ENCODE measurements at places on chromosomes 7 and 10. TPM values are rescaled to one million over a fixed set of nuclear protein-coding genes. Genes with fewer than 3 reads are reported as not detected.

DNA sequence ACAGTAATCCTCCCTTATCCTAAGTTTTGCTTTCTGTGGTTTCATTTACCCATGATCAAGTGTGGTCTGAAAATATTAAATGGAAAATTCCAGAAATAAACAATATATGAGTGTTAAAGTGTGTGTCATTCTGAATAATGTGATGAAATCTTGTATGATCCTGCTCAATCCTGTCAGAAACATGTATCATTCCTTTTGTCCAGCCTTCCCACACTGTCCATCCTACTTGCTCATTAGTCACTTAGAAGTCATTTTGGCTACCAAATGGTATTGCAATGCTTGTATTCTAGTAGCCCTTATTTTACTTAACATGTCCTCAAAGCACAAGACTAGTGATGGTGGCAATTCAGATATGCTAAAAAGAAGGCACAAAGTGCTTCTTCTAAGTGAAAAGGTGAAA lies 1211.2 kb upstream of the SORCS1 start:
- no peak for DNase-seq

Gene CPA5
- total RNA-seq, result not detected

Gene LIPK
- not detected for total RNA-seq

Gene ASAH2
- 0.17 TPM for total RNA-seq

- DNase-seq, result no peak
Observed at GRCh38 chr10:75655791-75656451, 224.5 kb downstream of the LRMDA start.

- no peak for DNase-seq
Observed at GRCh38 chr10:45581216-45581549, 91.4 kb downstream of the ZFAND4 start.

DNA sequence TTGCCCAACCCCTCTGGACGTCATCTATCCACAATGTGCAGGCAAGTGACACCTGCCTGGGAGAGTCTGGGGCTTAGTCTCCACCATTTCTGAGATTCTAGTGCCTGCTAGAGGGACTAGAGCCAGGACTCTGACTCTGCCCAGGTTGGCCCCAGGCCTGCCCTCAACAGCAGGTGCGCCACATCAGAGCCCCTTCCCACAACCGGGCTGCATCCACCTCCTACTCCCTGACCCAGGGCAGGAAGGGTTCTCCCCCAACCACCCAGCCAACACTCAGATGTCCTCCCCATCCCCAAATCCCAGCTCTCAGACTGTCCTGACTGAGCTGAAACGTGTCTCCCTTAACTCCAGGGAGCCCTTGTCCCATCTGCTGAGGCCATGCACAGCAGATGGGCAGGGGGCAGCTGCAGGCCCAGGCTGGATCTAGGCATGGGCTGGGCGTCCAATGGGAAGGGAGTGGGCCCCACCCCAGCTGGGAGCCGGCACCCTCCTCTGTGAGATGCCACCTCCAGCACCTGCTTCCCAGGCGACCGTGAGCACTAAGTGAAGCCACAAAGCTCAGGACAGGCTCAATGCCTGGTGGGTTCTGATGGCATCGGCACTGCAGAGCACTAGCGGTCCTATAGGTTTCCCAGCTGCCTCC lies 49.2 kb downstream of the RASGEF1A start:
- no peak for DNase-seq

Gene RBP3
- total RNA-seq, result 0.06 TPM

Gene TRIL
- total RNA-seq, result 7.9 TPM

Gene OR2A42
- total RNA-seq, result 0.11 TPM

- no peak for DNase-seq
Observed at GRCh38 chr7:151511946-151512345, 7.7 kb downstream of the RHEB start.

Gene HTR7
- 1.7 TPM for total RNA-seq

- no peak for DNase-seq
Observed at GRCh38 chr10:129531969-129532660, 65.1 kb downstream of the MGMT start.

DNA sequence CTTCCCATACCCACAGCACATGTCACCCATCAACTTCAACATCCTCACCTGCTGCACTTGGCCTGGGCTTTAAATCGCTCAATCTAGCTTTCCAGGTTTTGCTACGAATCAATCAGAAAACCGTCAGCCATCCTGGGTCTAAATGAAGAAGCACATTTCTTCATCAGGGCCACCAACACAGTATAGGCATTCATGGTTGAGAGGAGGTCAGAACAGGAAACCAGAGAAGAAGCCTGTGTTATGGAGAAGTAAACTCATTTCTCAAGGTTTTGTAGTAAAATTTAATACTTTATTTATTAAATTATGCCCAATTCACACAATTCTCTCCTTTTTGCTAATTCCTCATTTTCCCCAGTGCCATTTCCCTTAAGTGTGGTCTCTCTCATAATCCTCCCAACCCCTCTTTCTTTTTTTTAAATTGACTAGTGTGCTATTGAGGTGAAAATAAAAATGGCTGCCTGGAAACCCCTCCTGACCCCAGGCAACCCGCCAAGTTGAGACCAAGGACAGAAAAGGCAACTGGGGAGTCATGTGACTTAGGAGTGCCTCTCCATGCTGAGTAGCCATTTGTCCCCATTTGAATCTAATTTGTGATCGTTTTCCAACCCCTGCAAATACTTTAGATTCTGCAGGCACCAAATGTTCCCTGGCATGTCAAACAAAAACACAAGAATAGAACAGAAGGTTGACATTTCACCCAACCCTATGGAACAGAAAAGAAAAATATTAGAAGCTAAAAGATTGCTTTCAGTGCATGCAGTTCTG lies 181.1 kb upstream of the NAMPT start:
- no peak for DNase-seq

GRCh38 chr7:93249491-93250148 lies 17.5 kb downstream of the VPS50 start:
- DNase-seq, result no peak

DNA sequence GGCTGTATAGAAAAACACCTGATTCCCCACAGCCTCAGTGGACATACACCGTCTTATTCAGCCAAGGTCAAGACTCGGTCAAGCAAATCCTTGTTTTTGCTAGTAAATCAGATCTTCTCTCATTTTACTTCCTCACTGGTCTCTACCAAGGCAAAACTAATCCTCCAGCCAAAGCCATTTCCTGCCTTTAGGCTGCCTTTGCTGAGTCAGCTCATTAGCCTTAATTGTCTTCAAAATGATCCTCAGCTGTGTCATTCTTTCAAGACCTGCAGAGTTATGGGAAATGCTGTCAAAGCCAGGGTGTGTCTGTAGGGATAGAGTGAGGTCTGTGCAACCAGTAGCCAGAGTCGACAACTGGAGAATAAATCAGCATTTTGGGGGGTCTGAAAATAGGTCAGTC lies 107.2 kb upstream of the FAM180A start:
- DNase-seq, result no peak

Gene APBB1IP
- 6.2 TPM for total RNA-seq

Gene ZKSCAN5
- 11.0 TPM for total RNA-seq

GRCh38 chr7:74097937-74098614 lies 14.5 kb downstream of the LIMK1 start:
- no peak for DNase-seq

Gene TEX36
- not detected for total RNA-seq

Gene ST8SIA6
- total RNA-seq, result 1.3 TPM

DNA sequence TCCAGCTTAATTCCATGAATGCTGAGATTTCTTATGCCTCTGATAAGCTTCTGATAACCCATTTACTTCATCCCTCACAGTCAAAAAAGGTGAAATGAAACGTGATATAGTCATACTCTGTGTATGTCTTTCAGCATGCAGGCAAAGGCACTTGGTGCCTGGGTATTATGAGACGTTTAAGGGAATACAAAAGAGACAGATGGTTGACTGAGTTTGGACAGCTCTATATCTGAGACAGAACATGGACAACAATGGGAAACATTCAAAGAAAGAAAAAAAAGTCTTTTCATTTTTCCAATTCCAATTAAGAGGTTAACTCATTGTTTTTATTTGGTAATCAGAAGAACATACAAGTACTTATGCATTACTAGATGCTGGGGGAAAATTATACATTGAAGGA lies 96.2 kb downstream of the PPP1R17 start:
- no peak for DNase-seq

Gene UCN3
- total RNA-seq, result not detected

- no peak for DNase-seq
Observed at GRCh38 chr10:132946-133898, 2.0 kb upstream of the ZMYND11 start.

- peak; percentile 77 for DNase-seq
Observed at GRCh38 chr10:83917537-83918506, 221.5 kb upstream of the GHITM start.

Gene UBTD1
- 18.4 TPM for total RNA-seq

Gene OPN1SW
- total RNA-seq, result not detected

Gene TAS2R3
- 2.1 TPM for total RNA-seq

Gene SLC16A12
- 0.83 TPM for total RNA-seq

- DNase-seq, result no peak
Observed at GRCh38 chr10:88147000-88147798, 283.8 kb downstream of the PTEN start.

GRCh38 chr10:13834581-13835286 lies 248.0 kb downstream of the PRPF18 start:
- DNase-seq, result no peak

Gene CXCL12
- 48.6 TPM for total RNA-seq

Gene PILRA
- 7.4 TPM for total RNA-seq

- DNase-seq, result no peak
Observed at GRCh38 chr7:16300361-16300895, 120.9 kb downstream of the CRPPA start.

Gene CDH23
- 18.7 TPM for total RNA-seq

GRCh38 chr10:21326594-21327288 lies 198.7 kb downstream of the SKIDA1 start:
- no peak for DNase-seq

DNA sequence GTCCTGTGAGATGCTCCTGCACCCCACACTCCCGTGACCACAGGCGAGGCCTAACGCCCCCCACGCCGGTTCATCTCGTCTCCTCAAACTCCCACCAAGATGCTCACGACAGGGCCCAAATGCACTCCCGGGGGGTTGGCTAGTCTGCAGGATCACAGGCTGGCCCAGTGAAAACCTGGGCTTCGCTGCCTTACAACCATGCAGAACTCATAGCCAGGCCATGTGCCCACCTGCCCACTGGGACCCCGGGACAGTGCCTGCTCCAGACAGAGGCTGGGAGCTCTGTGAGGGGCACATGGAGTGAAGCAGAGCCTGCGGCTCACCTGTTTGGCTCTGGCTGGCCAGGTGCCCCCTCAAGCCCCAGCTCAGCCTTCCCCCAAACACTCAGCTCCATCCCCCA lies 9.4 kb upstream of the GPER1 start:
- no peak for DNase-seq

Gene PPP1R17
- not detected for total RNA-seq

Gene HOXA3
- total RNA-seq, result 11.4 TPM

DNA sequence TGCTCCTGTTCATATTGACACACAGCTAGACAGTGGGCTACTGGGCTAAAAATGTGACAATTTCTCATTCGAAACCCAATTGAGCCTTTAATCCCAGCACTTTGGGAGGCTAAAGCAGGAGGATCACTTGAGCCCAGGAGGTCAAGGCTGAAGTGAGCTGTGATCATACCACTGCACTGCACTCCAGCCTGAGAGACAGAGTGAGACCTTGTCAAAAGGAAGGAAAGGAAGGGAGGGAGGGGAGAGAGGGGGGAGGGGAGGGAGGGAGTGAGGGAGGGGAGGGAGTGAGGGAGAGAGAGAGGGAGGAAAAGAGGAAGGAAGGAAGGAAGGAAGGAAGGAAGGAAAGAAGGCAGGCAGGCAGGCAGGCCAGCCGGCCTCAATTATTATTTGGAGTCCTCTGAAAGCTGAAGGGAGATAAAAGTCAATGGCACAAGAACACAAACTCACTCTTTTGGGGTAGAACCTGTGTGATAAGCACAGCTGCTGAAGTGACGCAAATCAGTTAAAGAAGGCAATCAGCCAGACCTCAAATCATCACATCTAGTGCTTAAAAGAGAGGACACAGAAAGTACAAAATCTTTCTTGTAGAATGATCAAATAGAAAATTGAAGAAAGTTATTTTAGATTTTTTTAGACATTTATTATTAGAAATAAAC lies 98.1 kb downstream of the CCDC71L start:
- DNase-seq, result no peak

GRCh38 chr7:8605221-8605620 lies 171.8 kb downstream of the NXPH1 start:
- DNase-seq, result no peak

DNA sequence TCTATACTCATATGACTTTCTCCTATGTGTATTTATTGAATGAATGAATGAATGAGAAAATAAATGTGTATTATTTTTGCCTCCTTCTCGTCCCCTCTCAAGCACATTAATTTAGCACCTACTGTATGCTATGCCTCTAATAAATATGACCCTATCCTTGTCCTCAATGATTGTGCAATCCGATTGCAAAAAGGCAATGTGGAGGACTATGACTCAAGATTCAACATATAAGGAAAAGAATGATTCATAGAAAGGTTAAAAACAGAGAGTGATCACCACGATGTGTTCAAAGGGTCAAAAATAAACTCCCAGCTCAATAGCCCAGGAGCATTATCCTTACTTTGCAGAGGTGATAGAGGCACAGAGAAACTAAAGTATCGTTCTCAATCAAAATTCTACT lies 322.8 kb upstream of the SORCS1 start:
- no peak for DNase-seq

- DNase-seq, result no peak
Observed at GRCh38 chr10:89609833-89610346, 35.2 kb downstream of the PANK1 start.

Gene COL28A1
- 17.4 TPM for total RNA-seq

GRCh38 chr10:5670662-5671375 lies 4.4 kb upstream of the ASB13 start:
- DNase-seq, result peak; percentile 64

DNA sequence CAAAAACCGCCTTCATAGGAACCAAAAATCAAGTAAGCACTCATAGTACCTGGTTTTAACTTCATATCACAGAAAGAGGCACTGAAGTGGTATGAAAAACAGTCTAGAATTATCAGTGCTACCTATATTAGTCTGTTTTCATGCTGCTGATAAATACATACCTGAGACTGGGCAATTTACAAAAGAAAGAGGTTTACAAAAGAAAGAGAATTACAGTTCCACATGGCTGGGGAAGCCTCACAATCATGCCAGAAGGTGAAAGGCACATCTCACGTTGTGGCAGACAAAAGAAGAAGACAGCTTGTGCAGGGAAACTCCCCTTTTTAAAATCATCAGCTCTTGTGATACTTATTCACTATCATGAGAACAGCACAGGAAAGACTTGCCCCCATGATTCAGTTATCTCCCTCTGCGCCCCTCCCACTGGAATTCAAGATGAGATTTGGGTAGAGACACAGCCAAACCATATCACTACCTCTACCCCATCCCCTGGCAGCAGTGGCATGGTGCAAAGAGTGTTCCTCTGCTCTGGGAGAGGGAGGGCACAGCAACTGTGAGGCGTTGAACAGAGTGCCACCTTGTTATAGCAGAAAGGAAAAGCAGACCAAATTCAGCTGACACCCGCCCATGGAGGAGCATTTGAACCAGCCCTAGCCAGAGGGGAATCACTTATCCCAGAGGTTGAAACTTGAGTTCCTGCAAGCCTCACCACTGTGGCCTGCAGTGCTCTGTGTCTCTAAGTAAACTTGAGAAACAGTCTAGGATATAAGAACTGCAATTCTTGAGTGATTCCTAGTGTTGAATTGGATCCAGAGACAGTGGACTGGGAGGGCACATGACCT lies 61.9 kb upstream of the PTPRZ1 start:
- DNase-seq, result no peak
